ENCODE measurements at places on chromosomes 1 and 21.

GRCh38 chr1:51644533-51645197 lies 27.8 kb downstream of the OSBPL9 start:
- DNase-seq: no peak

DNA sequence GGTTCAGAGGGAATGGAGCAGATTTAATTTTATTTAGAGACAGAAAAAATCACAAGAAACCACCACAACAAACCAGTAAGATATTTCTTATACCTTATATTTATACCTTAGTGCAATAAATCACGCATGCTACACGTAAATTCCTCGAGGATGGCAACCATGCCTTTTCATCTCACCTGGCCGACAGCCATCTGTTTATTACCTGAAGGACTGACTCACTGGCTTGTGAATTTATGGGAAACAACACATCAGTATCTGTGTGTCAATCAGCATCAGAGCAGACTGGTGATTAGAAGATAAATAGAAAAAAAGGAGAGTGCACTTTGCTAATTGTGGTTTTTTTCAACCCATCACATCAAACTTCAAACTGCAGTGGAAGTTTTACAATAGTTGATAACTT lies 58.4 kb downstream of the S1PR1 start:
- peak; percentile 51 for DNase-seq

DNA sequence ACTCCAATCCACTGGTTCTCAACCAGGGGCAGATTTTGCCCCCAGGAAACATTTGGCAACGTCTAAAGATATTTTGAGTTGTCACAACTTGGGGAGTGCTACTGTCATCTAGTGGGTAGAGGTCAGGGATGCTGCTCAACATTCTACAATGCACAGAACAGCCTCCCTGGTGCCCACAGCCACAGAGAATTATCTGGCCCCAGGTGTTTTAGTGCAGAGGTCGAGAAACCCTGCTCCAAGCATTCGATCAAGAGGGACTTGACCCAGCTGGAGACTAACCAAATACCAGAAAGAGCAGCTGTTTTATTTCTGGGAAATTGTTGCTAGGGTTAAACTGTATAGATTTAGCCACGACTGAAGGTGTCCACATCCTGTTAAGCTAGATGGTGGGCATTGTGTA lies 19.2 kb downstream of the CD247 start:
- DNase-seq: no peak

DNA sequence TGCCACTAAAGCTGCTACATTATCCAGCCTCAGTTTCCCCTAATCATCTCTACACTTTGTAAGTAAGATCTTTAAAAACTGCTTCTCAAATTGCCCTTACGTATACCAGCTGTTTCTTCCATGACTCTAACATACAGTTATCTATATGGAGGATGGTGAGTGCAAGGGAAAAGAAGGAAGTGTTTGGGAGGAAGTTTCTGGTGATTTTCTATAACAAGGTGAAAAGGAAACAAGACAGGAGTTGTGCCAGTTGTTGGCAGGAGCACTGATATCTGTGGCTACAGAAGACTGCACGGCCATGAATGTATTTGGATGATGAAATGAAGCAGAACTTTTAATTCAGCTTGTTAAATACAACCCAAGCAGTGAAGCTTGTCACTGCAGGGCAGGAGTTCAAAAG lies 32.3 kb upstream of the NHLH2 start:
- no peak for DNase-seq

DNA sequence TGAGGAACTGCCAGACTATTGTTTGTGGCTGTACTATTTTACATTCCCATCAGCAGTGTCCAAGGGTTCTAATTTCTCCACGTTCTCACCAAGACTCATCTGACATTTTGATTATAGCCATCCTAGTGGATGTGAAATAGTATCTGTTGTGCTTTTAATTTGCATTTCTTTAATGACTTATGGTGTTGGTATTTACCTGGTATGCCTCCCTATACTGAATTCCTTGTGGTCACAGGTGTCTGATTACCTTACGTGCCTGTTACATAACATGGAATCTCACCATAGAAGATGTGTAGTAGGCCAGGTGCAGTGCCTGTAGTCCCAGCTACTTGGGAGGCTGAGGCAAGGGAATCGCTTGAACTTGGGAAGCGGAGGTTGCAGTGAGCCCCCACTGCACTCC lies 13.5 kb downstream of the ZYG11A start:
- no peak for DNase-seq

GRCh38 chr1:12001996-12002493 lies 17.3 kb upstream of the MIIP start:
- DNase-seq: no peak

DNA sequence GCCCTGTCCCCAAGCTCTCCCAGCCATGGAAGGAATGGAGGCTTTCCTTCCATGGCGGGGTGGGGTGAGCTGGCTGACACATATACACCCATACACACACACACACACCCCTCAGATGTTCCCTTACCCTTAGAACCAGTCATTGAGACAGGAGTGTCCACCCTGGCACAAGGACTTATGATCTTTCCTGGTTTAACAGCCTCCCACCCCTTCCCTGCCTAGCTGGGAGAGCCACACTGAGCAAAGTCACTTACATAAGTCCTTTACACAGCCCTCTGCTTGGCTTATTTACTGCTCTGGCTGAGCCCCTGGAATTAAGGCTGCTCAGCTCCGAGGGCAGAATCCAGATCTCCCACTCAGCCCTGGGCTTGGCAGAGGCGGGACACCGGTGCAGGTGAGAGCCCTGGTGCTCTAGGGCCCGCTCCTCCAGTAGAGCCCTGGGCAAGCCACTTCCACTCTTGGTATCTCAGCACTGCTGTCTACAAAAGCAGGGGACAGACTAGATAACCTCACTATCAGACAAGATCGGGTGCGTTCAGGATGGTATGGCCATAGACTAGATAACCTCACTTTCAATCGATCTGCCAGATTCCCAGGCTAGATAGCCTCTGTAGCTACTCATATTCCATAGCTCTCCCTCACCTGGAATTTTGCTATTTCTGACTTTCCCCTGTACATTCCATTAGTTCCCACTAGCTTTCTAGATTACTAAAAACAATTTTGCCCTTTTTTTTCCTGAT lies 16.7 kb downstream of the SLC6A9 start:
- no peak for DNase-seq

GRCh38 chr1:206736878-206737728 lies 33.5 kb upstream of the IL19 start:
- peak; percentile 65 for DNase-seq

GRCh38 chr1:10866321-10867093 lies 70.1 kb upstream of the CASZ1 start:
- no peak for DNase-seq

DNA sequence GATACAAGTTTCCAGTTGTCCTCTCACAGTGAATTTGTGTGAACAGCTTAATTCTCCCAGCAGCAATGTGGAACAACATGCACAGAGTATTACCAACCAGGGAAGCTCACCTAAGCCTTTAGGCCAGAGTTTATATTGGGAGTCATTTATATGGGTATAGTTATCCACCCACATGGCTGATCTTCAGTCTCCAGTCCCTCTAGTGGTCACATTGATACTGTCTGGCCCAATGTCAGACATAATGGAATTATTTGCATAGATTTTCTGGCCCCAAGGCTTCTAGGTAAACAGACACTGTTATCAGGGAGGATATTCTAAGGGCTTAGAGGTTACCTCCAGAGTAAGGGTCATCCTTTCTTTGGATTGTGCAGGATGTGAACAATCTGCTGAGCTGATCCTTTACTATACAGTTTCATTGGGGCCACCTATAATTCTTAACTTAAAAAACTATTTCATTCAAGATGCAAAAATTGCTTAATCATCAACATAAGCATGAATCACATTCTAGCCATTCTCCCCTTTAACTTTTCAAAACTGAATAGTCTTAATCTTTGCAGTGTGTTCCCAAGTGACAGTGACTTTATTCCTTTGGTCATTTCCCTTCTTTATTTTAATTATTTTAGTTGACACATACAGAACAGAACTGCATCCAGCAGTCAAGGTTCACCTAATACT lies 210.9 kb downstream of the LTN1 start:
- no peak for DNase-seq

DNA sequence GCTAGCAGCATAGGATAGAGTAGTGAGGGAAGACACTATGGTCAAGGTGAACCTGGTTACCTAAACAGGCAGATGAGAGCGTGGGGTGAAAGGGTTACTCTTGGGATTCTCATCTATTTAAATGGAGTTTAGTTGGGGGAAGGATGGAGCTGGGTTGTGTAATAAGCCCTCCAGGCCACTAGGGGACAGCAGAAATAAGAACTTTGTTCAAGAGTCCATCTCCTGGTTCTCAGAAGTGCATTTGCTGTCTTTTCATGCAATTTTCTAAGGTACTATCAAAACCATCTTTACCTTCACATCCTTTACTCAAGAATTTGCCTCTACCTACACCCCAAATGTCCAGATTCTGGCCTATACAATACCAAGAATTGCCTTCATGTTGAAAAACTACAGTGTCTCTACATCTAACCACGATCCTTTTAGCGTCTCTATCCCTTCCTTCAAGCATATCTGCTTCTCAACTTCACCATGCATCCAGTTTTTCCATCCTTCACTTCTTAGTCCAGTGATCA lies 28.0 kb downstream of the SLAMF1 start:
- peak; percentile 44 for DNase-seq

DNA sequence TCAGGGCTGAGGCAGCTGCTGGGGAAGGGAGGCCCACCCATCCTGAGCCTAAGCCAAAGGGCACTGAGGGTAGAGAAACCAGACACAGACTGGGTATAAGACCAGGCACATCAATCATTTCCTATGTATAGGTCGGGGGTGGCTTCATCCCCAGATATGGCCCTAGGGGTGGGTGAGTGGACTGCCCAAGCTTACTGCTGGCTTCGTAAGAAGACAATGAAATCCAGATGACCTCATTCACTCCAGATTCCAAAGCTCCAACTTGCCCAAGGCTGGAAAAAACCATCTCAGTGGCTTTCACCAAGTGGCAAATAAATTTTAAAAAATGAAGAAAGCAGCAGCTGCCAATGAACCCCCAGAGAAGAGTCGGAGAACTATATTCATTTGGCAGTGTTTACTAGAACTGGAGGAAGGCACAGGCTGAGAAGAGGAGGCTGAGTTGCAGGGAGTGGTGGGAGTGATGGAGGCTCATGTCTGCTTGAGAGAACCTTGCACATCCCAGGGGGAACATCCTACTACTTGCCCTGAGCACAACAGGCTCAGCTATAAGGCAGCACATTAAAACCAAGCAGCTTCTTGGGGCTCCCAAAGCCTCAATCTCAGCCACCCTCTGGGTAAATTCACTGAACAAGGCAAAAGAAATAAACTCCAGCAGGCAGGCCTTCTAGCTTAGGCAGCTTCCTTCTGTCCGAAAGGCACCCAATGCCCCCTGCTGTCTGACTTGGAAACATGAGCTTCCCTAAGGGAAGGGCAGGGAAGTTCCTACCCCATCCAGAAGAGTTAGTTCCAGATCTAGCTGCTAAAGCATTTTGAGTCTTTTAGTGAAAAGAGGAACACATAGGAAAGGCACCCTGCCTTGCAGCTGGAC lies 14.1 kb downstream of the PEA15 start:
- DNase-seq: no peak

GRCh38 chr1:181493166-181493565 lies 9.8 kb downstream of the CACNA1E start:
- no peak for DNase-seq

DNA sequence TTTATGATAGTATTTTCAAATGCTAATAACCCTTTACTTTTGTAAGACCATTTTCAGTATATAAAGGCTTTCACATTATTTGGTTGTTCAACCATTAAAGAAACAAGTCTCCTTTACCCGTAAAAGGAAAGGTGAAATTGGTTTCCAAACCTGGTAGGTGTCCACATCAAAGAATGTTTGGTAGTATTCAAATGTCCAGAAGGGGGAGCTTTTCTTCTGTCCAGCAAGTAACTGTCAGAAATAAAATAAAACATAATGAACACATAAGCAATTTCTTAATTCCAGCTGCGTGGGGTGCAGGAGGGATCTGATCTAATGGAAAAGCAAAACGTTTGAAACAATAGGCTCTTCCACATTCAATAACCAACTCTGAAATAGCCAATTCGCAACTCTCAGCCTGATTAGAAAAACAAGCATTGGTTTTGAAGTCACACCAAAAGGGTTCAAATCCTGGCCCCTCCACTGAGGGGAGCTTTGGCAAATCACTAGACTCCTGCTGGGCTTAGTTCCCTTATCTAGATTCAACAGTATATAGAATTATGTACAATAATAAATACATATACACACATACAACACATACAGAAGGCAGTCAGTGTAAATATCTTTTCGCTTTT lies 11.0 kb downstream of the YIPF1 start:
- DNase-seq: peak; percentile 19

GRCh38 chr1:10324627-10325026 lies 74.2 kb upstream of the PGD start:
- peak; percentile 20 for DNase-seq

DNA sequence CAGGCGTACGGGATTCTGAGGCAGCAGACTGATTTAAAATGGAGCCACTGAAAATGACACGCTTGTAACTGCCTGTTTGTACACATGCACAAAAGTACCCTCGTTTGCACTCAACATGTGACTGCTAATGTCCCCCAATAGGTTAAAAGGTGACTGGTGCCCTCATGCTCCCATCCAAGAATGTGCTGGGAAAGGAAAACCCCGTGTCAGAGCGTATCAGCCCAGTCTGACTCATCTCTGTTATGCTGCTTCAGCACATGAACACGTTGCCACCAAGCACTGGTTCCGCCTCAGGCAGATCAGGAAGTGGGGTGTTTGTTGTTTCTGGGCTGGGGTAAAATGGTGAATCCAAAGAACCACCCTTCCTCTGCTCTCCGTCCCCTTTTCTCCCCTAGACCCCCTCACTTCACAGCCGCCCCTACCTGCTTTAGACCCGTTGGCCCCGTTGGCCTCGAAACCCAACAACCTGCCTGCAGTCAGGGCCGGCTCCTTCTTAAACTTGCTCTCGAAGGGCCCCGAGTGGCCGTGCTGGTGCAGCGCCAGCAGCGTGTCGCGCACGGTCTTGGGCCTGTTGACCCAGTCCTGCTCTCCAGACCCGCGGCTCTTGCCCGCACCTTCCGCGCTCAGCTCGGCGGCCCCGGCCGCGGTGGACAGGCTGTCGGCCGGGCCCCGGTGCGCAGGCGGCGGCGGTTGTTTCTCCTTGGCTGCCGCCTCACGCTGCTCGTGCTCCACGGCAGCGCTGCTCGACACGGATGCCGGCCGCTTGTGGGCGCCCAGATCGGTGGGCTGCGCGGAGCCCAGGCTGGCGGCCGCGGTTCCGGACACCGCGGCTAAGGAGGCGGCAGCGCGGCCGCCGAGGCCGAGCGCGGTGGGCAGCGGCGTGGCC lies 1.7 kb downstream of the IRF2BP2 start:
- peak; percentile 87 for DNase-seq

DNA sequence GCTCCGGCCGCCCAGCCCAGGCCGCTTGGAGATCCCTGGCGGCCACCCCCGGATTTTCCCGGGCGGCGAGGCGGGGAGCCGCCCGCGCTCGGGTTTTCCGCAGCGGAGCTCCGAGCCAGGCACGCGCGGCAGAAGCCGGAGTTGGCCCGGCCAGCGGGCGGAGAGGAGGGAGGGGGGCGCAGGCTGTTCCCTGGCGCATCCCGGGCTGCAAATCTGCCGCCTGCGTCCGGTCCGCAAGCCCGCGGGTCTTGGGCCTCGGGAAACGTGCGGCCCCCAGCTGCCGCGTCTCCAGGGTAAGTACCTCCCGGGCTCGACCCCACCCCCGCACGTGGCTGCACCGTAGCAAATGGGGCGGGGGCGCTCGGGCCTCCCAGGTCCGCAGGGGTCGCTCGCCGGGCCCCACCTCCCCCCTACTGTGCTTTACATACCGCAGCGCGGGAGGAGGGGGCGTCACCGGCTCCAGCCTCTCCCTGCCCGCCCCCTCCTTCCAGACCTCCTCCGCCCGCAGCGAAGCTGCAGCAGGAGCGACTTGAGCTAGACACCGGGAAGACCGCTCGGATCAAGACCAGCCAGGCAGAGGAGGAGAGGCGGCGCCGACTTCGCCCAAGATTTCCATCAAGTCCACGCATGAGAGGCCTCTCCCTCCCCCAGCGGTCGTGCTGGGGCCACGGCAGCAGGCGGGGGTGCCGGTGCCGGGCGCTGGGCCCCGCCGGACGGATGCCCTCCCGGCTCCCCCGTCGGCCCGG lies 1.6 kb downstream of the TMEM200B start:
- DNase-seq: no peak
